ENCODE measurements at places on chromosomes 3 and 15.

- no peak for DNase-seq
These were observed 171.0 kb downstream of the CTNNB1 start for GRCh38 chr3:41370307-41370706.

GRCh38 chr15:58392611-58393161 lies 39.1 kb upstream of the LIPC start:
- no peak for DNase-seq

DNA sequence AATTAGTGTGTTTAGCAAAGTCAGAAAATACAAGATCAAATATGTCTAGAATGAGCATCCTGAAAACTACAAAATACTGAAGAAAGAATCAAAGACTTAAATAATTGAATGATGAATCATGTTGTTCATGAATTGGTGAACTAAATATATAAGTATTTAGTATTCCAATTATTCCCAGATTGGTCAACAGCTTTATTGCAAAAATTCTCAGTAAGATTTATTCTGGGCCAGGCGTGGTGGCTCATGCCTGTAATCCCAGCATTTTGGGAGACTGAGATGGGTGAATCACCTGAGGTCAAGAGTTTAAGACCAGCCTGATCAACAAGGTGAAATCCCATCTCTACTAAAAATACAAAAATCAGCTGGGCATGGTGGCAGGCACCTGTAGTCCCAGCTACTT lies 250.0 kb upstream of the NECTIN3 start:
- no peak for DNase-seq

DNA sequence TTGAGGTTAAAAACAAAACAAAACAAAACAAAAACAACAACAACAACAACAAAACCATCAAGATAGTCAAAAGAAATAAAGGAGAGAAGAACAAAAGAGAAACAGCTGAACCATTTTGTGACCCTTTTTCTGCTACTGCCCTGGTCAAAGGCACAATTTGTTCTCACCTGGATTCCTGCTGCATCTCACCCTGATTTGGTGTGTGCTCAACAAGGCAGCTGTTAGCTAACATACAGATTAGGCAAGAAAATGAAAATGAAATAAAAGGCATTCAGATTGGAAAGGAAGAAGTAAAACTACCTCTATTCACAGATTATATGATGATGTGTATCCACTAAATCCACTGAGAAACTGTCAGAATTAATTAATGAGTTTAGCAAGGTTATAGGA lies 28.7 kb upstream of the XIRP1 start:
- DNase-seq, result no peak

- no peak for DNase-seq
These were observed 18.3 kb upstream of the PKM start for GRCh38 chr15:72249142-72249810.

GRCh38 chr3:57745101-57745500 lies 11.0 kb upstream of the SLMAP start:
- no peak for DNase-seq

DNA sequence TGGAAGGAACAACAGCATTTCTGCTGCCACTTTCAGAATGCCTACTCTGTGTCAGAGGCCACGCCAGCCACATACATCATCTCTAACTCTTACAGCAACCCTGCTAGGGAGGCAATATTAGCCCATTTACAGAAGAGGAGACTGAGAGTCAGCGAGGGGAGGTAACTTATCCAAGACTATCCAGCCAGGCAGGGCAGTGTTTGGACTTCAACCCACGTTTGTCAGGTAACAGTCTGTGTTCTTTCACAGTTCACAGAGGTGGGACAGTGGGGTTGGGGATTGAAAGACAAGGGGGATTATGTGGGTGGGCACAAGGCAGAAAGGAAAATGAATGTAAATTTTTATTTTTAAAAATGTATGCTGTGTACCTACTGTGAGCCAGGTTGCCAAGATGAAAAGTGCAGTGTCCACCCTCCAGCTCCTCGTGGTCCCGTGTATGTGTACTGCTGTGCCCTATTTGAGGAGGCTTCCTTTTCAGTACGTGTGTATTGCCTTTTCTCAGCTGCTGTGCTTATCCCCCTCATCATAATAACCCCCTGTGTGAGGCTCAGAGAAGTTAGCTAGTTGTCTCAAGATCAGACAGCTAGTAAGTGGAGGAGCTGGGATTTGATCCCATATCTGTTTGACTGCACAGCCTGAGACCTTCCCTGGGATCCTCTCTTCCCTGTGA lies 16.5 kb upstream of the ATP2B2 start:
- DNase-seq, result no peak

DNA sequence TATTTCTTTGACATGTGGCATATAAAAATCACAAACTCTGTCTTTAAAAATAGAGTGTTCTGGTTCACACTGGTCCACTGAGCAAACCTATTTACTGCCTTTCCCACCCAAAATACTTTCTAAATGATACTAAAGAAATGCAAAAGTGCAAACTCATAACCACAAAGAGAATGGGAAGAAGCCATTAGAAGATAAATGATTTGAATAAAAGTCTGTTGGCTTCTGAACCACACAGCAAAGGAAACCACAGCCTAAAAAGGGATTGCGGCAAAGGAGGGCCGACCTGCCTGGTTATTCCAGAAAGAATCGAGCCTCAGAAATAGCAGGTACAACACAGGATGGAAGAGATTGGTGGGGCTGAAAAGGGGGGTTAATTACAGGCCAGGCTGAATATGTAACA lies 599.5 kb downstream of the FHIT start:
- no peak for DNase-seq

GRCh38 chr15:89781055-89781454 lies 4.9 kb downstream of the MESP2 start:
- DNase-seq, result no peak

DNA sequence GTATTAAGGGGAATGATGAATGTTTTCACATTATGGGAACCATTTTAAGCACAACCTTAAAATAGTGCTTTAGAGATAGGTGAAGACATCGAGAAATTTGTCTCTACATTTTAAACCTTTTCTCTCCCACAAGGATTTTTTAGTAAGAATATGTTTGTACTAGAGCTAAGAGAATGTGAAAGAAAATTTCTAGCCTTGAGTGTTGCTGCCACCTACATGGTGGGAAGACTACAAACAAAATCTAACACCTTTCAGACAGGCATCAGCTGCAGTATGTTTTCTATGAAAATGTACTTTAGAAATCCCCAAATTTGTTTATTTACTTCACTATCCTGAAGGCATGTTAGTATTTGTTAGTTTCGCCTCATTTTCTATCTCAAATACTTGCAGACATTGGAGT lies 247.4 kb downstream of the WDR72 start:
- DNase-seq, result no peak
